ENCODE measurements at places on chromosomes 13 and 19.

DNA sequence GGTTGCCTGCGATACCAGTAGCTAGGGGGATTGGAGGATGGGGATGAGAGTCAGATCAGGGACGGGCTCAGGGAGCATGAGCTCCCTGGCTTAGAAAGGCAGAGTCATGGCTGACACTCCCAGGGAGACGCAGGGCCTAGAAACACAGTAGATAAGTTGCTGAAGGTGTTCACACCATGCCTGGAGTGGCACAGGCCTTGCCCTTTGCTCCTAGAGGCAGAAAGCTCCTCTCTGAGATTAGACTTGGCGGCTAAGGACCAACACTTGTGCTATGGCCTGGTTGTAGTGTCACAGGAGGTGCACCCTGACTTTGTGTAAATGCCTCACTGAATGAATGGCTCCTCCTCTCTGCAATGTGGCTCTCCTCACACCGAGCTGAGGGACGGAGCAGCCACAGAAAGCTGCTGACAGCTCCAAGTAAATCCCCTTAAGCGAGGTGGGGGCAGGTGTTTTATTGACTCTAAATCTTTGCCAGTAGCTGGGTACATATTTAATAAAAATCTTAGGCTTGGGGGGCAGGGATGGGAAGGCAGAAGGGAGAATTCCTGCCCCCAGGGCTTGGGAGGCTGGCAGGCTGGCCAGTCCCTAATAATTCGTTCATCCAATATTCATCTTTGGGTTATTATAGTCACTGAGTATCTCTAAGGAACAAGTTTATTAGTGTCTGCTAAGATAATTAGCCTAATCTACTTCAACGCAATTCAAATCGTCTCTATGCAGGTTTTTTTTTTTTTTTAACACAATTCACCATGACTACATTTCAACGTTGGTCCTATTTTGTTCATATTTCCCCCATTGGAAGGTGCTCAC lies 54.9 kb downstream of the SIAH3 start:
- no peak for DNase-seq

DNA sequence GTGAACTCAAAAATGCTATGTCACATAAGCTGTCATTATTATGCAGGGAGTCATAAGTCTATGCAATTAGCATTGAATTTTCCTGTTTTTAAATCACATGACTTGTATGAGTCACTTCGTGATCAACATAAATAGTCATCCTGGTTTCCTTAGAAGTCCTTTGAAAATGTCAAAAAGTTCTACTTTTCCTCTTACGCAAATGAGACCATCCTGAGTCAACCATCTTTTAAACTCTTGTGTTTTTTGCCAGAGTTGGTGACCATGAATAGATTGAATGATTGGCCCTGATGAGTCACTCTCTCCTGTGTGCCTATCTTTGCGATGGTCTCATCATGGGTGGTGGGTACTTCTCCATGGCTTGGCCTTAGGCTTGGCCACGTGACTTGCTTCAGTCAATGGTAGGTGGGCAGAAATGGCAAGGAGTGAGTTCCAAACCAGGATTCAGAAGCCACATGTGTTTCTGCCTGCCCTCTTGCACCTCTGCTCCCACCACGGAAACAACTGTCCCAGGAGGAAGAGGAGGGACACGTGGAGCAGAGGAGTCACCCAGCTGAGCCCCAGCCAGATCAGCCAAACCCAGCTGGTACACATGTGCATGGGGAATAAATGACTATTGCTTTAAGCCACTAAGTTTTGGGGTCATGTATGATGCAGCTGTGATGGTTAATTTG lies 123.5 kb upstream of the CACNA1A start:
- peak; percentile 54 for DNase-seq

- no peak for DNase-seq
These were observed 7.2 kb downstream of the UHRF1 start for GRCh38 chr19:4916292-4917082.

- no peak for DNase-seq
These were observed 280.6 kb downstream of the SHISA2 start for GRCh38 chr13:25771202-25771601.

- DNase-seq = no peak
These were observed 534.7 kb upstream of the ARGLU1 start for GRCh38 chr13:107102676-107103075.

- no peak for DNase-seq
These were observed 5.2 kb upstream of the GRAMD1A start for GRCh38 chr19:34994643-34995541.

DNA sequence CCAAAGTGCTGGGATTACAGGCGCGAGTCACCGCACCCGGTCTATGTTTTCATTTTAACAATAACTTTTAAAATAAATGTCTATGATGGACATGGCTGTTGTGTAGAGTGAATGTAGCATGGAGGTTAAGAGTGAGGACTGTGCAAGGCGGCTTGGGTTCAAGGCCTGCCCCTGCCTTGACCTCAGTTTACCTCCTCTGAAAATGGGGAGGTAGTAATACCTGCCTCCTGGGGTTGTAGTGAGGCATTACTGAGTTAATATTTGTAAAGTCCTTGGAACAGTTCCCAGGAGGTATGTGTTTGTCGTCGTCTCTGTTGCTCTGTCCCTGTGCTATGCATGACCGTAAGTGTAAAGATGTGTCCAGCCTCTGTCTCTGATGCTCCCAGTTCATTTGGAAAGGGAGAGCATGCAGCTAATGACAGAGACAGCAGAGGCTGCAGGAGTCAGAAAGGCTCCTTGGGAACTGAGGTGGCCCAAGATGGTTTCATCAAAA lies 9.4 kb downstream of the GARRE1 start:
- no peak for DNase-seq

DNA sequence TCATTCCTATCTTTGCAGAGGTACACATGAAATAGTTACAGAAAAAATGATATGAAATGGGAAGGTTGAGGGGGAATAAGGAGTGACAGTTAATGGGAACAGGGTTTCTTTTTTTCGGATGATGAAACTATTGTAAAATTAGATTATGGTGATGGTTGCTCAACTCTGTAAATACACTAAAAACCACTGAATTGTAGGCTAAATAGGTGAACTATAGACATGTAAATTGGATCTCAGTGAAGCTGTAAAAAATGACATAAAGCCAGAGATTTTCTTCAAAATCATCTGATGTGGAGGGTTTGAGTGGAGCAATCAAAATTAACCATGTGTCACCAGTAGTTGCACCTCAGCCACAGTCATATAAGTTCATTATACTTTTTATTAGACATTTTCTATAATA lies 6.6 kb upstream of the FLT3 start:
- no peak for DNase-seq

- no peak for DNase-seq
These were observed 135.0 kb downstream of the TM9SF2 start for GRCh38 chr13:99636306-99636705.

DNA sequence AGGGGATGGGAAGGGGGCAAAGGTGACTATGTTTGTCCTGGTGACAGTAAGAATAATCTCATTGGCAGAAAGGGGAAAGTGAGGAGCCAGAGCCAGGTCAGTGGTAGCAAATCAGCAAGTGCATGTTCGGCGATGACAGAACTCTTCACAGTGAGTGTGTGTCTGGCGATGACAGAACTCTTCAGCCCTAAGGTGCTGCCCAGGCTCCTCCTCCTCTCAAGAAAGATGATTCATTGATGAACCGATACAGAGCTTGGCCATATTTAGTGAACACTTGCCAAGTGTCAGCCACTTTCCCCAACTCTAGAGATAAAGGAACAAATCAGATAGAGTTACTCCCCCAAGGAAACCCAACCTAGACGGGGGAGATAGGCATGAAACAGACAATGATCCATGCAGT lies 199.3 kb upstream of the UBL3 start:
- DNase-seq = no peak

DNA sequence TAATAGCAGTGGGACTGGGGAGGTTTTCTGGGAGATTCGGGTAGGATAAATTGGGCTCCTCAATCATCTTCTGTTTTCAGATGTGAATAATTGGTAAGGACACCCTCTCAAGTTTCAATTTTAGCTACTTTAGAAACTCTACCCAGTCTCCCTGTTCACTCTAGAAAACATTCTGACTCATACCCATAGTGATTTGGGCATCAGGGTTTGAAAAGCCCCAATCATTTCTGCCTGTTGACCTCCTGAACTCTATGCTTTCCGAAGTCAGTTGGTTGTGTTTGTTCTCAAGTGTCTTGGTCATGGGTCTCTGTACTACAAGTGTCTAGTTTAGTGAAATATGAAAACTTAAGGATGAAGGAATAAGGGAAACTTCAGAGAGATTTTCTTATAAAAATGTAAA lies 911.3 kb upstream of the GPC6 start:
- DNase-seq = no peak

GRCh38 chr13:26494571-26495195 lies 62.8 kb upstream of the WASF3 start:
- DNase-seq = no peak

DNA sequence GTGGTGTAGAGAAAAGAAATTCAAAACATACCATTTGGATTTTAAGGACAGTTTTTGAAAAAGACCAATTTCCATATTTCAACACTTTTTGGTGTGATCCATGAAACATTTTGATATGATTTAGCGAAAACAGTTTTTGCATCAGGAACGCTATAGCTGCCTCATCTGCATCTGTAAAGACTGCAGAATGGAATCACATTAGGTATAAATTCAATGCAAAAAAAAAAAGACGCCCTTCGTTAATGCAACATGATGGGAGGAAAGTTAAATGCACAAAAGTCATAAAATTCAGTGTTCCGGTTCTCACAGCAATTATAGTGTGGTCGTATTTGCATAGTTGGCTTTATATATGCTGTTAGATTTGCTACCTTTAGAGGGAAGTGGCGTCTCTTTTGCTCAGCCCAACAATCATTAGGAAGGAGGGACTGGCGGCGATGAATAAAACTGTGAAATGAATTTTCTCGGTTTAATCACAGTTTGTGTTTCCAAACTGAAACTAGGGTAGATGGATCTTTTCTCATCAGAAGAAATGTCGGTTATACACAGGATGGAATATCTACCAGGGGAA lies 215.7 kb downstream of the TEX29 start:
- DNase-seq = peak; percentile 14

GRCh38 chr13:21825801-21826200 lies 154.9 kb downstream of the FGF9 start:
- no peak for DNase-seq

DNA sequence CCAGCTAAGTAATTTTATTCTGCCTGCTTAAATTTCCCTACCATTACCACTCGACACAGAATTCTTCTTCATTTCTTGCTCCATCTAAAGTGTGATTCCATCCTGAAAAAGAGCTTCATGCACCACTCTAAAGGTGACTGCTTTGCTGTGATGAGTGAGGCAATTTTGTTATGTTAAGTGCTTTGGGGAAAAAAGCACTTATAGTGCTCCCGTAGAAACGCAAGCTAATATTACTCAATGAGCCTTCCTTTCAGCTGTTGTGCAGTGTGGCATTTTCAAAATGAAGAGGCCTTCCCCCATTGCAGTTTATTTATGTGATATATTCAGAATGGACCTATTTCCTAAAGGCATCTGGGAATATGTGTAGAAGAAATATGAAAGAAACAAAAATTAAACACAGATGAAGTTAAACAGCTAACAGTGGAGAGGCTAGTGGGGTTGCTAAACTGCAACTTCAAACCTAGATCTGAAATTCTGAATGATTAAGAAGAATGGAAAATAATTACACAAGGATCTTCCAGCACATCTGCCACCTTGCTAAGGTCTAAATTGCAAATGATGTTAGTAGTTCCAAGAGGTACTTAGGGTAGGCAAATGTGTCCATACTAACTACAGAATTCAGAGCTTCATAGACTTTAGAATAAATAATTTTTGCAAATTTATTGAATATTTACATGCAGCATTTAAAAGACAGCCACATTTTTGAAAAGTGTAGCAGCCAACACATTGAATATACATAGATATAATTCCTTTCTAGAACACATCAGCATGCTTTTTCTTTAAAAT lies 211.7 kb downstream of the DCT start:
- DNase-seq = no peak

GRCh38 chr13:30907121-30907861 lies 1.2 kb downstream of the MEDAG start:
- DNase-seq = no peak

DNA sequence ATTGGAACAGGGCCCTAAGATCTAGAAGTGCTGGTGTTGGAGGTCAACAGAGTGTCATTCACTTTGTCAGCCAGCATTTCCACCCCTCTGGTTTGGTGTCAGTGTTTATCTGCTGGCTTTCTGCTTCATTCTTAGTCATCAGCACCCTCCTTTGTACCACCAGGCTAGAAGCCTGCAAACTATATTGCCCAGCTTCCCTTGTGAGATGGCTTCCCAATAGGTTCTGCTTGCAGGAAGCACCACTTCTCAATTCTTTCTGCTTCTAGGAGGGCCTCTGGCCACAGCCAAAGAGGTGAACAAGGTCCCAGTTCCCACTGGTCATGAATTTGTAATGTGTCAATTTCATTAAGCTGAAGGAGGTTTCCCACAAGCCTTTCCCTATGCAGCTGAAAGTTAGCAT lies 36.4 kb upstream of the CALM3 start:
- no peak for DNase-seq

GRCh38 chr13:21909331-21909730 lies 238.5 kb downstream of the FGF9 start:
- DNase-seq = no peak

- DNase-seq = no peak
These were observed 41.0 kb upstream of the GRTP1 start for GRCh38 chr13:113404723-113405471.

DNA sequence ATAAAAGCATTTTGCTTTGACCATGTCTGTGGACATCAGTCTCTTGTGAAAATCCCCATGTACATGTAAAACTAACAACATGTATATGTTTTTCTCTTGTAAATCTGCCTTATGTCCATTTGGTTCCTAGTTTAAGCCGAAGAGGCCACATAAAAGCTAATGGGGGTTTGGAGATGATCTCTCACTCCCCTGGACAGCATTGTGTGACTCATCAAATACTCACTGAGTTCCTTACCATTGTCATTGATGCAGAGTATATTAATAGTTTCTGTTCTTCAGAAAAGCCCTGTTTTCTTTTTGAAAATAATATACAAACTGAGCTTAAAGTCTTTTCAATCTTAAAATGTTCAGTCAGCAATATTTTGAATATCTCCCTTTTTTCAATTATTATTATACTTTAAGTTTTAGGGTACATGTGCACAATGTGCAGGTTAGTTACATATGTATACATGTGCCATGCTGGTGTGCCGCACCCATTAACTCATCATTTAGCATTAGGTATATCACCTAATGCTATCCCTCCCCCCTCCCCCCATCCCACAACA lies 536.7 kb upstream of the HTR2A start:
- no peak for DNase-seq

- DNase-seq = no peak
These were observed 106.8 kb downstream of the STOML3 start for GRCh38 chr13:38883783-38884182.

- no peak for DNase-seq
These were observed 204.2 kb upstream of the ARGLU1 start for GRCh38 chr13:106772006-106772601.

- DNase-seq = no peak
These were observed 28.0 kb upstream of the ZNF835 start for GRCh38 chr19:56699552-56699951.

- no peak for DNase-seq
These were observed 32.6 kb upstream of the ADGRE1 start for GRCh38 chr19:6854758-6855157.

- DNase-seq = peak; percentile 58
These were observed 704.7 kb downstream of the DIAPH3 start for GRCh38 chr13:59458908-59459579.
